Activated CD4-positive, alpha-beta memory T cell treated with anti-CD3 and anti-CD28 coated beads for 36 hours (primary cell): ENCODE measurements at places on chromosomes 2 and 18.

DNA sequence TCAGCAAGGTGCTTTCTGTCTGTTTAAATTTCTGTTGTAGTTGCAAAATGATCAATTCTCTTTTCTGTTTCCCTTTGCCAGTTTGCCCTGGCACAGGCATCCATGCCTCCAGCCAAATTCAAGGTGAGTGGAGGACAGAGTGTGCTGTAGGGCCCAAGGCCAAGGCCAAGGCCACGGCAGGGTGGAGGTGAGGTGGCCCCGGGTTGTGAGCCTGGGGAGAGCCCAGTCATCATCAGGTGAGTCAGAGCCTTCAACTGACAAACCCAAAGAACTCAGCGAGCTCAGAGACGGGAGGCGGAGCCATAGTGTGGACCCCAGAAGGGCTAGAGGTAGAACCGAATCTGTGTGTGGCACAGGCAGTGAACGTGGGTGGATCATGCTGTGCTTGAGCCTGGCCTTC lies 55.7 kb downstream of the BCL2L11 start:
- no peak overlapping the region for H3K27ac ChIP-seq
- no peaks in the 10 kb centered on the region for H3K36me3 ChIP-seq
- peaks cover 11% of the 10 kb centered on the region for H3K27me3 ChIP-seq
- H3K4me1 ChIP-seq, result no peaks in the 10 kb centered on the region
- no peak overlapping the region for H3K4me3 ChIP-seq

DNA sequence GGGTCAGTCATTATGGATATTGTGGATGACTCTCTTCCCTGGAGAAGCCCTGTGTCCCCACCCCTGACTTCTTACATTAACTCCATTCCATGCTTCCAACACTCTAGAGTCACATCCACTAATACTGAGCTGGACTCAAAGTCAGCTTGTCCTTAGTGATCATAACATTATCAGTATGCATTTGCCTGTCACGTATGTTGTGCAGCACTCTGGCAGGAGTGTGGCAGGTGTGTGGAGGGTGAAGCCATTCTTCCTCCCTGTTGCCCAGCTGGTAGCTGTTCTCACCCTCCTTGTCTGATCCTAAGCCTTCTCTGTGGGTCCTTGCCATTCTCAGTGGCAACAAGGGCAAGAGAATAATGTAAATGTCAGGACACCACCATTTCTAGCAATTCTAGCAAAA lies 334.1 kb upstream of the RAB6C start:
- H3K27me3 ChIP-seq, result no peaks in the 10 kb centered on the region
- DNase-seq, result no peak
- H3K27ac ChIP-seq, result no peak overlapping the region
- no peaks in the 10 kb centered on the region for H3K36me3 ChIP-seq
- H3K4me1 ChIP-seq, result no peaks in the 10 kb centered on the region

DNA sequence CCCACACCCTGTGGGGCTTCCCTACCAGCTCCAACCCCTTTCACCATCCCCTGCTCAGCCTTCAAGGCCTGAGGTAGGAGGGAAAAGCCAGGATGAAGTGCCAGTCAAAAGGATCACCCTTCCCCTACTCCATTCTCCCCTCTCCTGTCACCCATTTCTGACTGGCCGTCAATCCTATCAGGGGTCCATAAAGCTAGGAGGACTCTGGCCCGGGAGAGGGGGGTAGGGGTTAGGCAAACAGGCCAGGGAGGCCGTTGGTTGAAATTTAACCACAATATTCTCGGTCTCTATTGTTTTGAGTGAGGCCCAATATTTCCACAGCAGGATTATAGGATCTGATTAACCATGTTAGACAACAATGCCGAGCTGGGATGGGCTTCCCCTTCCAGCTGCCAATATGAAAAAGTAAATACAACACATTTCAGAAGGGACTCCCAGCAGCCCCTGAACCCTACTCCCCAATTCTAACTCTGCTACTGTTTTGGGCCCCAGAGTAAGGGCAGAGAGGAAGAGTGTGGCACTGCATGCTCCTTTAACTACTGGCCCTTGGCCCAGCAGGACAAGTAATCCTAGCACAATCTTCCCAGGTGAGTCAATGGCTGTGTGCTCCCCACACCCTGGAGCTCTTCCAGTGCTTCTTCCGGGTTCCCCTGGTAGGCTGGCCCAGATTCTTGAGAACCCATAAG lies 10.6 kb upstream of the IHH start:
- no peak for DNase-seq
- H3K4me3 ChIP-seq, result no peak overlapping the region
- no peak overlapping the region for H3K27ac ChIP-seq
- peaks cover 2% of the 10 kb centered on the region for H3K36me3 ChIP-seq
- H3K4me1 ChIP-seq, result no peaks in the 10 kb centered on the region
- no peaks in the 10 kb centered on the region for H3K27me3 ChIP-seq

- no peak overlapping the region for H3K4me3 ChIP-seq
- H3K4me1 ChIP-seq, result no peaks in the 10 kb centered on the region
- no peaks in the 10 kb centered on the region for H3K36me3 ChIP-seq
Observed at GRCh38 chr2:67922080-67922785, 140.6 kb downstream of the C1D start.

GRCh38 chr2:119759451-119760236 lies at the start of gene PTPN4:
PTPN4 (plus strand) TSS chr2:119759922; CDS start chr2:119809854, 49,932 bp downstream.
- DNase-seq, result peak; percentile 98
- H3K4me1 ChIP-seq, result peaks cover 48% of the 10 kb centered on the region
- no peaks in the 10 kb centered on the region for H3K36me3 ChIP-seq

- no peaks in the 10 kb centered on the region for H3K4me1 ChIP-seq
- H3K4me3 ChIP-seq, result no peak overlapping the region
- peaks cover 11% of the 10 kb centered on the region for H3K27me3 ChIP-seq
- DNase-seq, result no peak
Observed at GRCh38 chr2:173159791-173160463, 84.3 kb downstream of the MAP3K20 start.

DNA sequence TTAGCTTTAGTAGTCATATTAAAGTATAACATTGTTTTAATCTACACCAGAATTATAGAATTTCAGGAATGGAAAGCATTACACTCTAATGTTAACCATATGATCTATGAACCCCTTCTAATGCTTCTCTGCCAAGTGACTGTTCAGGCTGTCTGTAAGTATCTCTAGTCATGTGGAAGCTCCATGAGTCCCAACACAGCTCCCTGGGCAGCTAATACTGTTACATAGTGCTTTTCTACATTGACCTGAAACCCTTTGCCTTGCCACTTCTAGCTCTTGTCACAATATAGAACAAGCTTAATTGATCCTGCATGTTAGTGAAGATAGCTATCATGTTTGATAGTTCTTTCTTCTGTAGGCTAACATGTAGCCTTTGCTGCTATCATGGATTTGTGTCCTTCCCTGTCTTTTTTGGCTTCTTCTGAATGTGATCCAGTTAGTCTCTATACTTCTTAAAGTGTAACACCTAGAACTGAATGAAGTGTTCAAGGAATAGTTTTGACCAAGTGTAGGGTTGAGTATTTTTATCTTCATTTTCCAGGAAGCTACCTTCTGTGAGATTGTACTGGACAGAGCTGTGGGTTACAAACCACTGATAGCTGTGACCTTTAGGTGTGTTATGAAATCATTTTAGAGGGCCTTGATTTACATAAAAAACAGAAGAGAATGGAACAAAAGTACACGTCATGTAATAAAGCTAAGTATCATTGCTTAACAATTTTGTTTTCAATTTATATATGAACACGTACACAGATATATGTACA lies 23.7 kb downstream of the BABAM2 start:
- DNase-seq, result no peak
- no peaks in the 10 kb centered on the region for H3K27me3 ChIP-seq
- peaks cover 11% of the 10 kb centered on the region for H3K36me3 ChIP-seq
- no peak overlapping the region for H3K4me3 ChIP-seq
- peaks cover 16% of the 10 kb centered on the region for H3K4me1 ChIP-seq

- H3K4me3 ChIP-seq, result no peak overlapping the region
- H3K4me1 ChIP-seq, result no peaks in the 10 kb centered on the region
- H3K27ac ChIP-seq, result no peak overlapping the region
Observed at GRCh38 chr2:7075834-7076233, 158.6 kb downstream of the RNF144A start.

- peak overlapping the region; percentile 93 for H3K27ac ChIP-seq
- peaks cover 4% of the 10 kb centered on the region for H3K27me3 ChIP-seq
- DNase-seq, result no peak
- peak overlapping the region; percentile 88 for H3K4me3 ChIP-seq
- peaks cover 6% of the 10 kb centered on the region for H3K36me3 ChIP-seq
Observed at GRCh38 chr2:219596954-219597551, 604 bp upstream of the STK11IP start.

DNA sequence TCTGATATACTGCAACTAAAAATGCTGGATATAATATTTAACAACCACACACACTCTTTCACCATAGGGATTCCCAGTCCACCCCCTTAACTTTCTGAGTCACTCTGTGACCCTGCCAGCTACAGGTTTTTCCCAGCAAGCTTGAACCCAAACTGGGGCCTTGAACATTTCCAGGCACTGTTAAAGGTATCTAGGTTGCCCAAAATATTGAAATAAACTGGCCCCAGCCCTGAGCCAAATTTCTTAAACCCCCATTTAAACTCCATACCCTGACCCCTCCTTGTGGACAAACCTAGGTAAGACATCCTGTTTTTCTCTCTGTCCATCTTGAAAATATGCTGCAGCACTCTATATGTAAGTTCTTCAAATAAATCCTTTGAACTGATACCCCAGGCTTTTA lies 19.7 kb upstream of the DCTN1 start:
- no peak overlapping the region for H3K4me3 ChIP-seq
- H3K36me3 ChIP-seq, result no peaks in the 10 kb centered on the region
- H3K27me3 ChIP-seq, result peaks cover 2% of the 10 kb centered on the region
- DNase-seq, result no peak
- no peak overlapping the region for H3K27ac ChIP-seq
